NCI-H1105 treated with DMSO at 0.1 percent for 48 hours (cell line): ENCODE measurements at places on chromosomes 13 and 19.

GRCh38 chr19:38036707-38037611 is 130.0 kb downstream of the SIPA1L3 start:
- peak; percentile 80 for DNase-seq

DNA sequence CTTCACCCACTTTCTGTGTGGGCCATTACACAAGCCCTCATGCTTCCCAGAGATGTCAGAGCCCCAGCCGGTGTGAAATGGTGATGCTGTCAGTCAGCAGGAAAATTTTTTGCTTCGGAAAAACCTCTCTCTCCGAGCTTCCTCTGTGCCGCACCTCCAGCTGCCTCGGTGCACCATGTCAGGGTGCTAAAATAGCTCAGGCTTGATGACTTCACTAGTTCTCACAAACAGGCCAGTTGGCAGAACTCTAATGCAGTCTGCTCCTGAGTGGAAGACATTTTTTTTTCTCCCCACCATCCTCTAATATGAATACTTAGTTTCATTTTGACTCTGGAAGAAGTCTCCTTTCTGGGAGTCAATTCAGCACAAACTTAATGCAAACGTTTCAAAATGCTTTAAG is 71.3 kb downstream of the KLF12 start:
- no peak for DNase-seq

GRCh38 chr19:35868172-35868822 is at the start of gene APLP1:
APLP1 (plus strand) TSS chr19:35868574; CDS start chr19:35868637, 63 bp downstream.
- DNase-seq: peak; percentile 63

DNA sequence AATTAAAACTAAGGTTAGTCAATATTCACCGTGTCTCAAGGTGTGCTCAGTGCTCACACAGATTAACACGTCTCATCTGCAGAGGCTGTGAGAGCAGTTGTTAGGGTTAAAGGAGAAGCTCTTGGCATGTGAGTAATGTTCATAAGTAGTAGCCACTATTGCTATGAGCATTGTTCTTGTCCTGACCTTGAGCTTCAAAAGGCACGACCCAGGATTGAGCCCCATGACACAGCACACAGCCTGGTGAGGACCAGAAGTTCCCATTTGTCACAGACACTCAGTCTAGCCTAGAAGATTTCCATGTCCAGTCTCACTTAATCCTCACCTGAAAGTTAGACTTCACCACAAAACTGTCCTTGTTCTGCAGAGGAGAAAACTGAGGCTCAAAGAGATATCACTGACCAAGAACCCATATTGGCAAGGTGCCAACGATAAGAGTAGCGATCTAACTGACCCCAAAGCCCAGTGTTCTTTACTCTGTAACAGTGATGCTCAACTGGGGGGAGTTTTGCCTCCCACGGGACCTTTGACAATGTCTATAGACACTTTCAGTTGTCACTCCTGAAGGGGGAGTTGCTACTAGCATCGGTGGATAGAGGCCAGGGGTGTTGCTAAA is 26.0 kb downstream of the FPR3 start:
- no peak for DNase-seq

DNA sequence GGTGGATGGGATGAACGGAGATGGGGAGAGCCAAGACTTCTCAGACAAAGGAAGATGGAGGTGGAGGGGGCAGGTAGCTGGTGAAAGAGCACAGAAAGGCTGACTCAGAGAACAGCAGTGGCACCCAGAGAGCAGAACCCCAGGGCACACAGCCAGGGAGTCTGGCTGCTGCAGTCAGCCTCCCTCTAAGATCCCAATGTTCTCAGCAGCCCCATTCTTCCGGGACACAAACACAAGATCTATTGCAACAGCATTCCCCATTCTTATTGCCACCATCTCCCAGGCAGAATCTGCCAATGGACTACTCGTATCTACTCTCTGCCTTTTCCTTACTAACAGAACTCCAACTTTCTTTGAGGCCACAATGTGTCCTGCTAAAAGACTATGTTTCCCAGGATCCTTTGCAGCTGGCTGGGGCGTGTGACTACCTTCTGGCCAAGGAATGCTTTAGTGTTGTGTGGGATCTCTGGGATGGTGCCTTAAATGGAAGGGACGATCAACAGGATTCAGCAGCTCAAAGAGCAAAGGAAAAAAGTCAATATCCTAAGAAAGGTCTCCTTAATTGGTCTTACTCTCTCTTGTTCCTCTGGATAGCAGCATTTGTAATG is 7.5 kb downstream of the THAP8 start:
- no peak for DNase-seq

DNA sequence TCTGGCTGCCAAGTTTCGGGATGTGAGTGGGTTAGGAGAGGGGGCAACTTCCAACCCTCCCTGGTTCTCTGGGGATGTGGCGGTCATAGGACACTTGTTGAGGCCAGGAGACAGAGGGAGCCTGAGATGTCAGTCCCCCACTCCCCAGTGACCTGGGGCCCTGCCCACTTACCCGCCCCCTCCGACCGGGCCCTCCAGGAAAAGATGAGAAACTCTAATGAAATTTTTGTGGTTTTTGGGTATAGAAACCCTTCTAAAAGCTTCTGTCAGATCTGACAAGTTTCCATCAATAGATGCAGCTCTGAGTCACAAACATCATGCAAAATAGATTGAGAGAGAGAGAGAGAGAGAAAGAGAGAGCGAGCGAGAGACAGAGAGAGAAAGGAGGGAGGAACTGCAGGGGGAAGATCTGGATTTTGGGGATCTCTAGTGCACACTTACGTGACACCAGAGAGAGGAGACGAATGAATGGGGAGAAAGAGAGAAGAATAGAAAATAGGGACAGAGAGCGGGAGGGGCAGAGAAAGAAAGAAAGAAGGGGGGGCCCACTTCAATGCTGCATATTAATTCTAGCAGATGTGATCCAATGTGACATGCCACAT is 94.0 kb downstream of the PTPRS start:
- DNase-seq: no peak

DNA sequence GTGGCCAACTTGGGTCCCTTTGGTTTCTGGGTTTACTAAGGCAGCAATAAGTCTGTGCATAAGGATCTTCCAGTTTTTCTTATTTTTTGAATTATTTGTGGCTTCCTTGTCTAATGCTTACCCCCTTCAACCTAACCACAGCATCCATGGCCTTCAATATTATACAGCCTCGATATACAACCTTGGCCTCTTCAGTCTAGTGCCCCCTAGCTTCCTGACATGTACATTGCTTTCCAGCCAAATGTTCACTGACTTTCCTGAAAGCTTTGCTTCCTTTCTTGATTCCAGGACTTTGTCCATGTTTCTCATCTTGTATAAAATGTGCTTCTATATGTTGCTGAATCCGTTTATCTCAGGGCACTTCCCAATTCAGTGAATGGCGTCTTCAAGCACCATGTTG is 310.1 kb downstream of the OLFM4 start:
- no peak for DNase-seq

GRCh38 chr13:20156702-20157101 is 4.2 kb downstream of the GJA3 start:
- DNase-seq: no peak

DNA sequence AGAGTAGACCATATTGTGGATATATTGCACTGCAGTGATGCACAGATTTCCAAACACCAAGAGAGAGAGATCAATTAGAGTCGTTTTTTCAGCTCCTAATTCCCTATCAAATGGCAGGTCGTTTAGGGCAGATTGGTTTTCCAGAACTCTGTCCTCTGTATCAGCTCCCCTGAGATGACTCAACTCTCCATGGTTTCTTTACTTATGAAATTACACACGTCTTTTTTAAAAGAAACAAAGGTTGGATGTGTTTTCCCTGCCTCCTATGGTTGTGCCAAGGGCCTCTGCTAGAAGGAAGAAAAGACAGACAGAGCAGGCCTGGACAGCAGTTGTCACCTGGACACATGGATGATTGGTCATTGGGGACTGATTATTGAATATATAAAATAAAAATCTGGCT is 478.1 kb upstream of the NBEA start:
- no peak for DNase-seq

GRCh38 chr13:110126391-110126961 is 180.5 kb downstream of the COL4A1 start:
- peak; percentile 22 for DNase-seq

DNA sequence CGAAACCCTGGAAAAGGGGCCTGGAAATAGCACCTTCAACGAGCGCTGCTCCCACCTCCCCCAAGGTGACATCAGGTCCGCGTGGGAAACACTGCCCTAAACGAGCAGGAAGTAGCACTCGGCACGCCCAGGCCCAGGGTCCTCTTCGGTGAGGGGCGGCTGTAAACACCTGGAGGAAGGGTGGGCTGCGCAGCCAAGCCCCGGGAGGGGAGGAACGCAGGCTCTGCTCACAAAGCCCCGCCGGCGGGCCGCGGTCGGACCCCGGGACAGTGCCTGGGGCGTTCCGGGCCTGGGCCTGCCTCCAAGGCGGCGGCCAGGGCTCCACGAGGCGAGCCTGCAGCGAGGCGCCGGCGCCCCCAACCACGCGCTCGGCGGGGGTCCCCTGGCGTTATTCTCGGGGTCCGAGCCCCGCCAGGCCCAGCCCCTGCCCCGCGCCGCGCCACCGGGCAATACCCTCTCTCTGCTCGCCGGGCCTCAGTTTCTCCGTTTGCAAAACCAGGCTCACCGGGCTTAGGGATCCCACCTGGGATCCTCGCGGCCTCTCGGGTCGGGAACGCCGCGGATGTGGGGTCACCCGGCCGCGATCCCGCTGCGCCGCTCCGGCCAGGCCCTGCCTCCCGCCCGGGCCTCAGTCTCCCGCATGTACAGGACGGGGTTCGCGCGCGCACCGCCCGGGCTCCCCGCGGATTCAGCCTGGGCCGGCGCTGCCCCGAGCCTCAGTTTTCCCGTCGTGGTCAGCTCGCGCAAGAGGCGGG is 630 bp downstream of the RNF126 start:
- DNase-seq: no peak

DNA sequence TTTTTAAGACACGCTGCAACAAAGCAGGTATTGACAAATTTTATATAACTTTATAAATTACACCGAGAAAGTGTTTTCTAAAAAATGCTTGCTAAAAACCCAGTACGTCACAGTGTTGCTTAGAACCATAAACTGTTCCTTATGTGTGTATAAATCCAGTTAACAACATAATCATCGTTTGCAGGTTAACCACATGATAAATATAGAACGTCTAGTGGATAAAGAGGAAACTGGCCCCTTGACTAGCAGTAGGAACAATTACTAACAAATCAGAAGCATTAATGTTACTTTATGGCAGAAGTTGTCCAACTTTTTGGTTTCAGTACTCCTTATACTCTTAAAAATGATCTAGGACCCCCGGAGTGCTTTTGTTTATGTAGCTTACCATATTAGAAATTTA is 1.2 kb downstream of the BRCA2 start:
- no peak for DNase-seq

- DNase-seq: no peak
Observed at GRCh38 chr13:43304945-43305344, 281.6 kb downstream of the DNAJC15 start.

- no peak for DNase-seq
Observed at GRCh38 chr13:111936267-111936925, 130.6 kb upstream of the SOX1 start.

DNA sequence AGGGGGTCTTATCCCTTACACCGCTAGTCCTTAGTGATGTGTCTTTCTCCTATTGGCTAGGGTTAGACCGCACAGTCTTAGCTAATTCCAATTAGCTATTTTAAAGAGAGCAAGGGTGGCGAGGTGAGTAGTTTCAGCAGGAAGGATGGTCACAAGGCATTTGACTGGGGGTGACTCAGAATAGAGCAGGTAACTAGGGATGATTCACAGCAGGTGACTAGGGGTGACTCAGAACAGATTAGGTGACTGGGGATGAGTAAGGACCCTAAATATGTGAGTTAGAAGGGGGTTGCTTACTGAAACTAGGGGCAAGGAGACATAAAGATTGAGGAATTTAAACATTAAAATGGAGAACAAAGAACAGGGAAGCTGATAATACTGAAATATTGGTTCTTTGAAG is 64.3 kb downstream of the ZNF66 start:
- DNase-seq: no peak

GRCh38 chr13:26996965-26997752 is 174.5 kb downstream of the USP12 start:
- DNase-seq: no peak

DNA sequence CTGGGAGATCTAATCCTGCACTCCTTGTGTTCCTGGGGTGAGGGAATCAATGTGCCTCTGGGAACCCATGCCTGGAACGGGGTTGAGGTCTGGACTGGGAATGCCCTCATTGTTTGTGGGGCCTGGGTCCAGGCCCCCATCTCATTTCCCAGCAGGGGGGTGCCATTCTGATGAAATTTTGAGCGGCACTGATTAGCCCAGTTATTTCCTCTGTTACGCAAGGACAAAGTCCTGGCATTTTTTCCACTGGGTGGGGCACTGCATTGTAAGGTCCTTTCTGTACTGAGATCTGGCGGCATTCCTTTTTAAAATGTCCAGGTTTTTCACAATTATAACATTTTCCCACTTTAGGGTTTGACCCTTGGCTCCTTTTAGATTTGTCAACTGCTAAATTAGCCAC is 14.8 kb downstream of the FPR3 start:
- no peak for DNase-seq

DNA sequence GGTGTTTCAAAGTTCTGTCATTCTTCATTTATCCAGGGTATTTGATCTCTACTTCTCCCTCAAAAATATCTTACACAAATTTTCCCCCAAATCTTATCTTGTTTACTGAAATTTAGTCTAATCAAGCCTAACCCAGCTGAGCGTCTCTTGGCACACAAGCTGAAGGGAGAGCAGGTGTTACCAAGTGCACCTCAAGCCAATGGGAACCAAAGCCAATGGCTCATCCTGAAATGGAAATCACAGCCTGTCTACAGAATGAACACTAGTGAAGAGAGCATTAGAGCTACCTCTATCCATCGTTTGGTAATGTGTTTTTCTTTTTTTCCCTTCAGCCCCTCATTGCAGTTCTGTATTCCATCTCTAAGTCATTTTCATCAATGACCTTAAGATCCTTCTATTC is 1350.8 kb downstream of the OLFM4 start:
- DNase-seq: no peak

DNA sequence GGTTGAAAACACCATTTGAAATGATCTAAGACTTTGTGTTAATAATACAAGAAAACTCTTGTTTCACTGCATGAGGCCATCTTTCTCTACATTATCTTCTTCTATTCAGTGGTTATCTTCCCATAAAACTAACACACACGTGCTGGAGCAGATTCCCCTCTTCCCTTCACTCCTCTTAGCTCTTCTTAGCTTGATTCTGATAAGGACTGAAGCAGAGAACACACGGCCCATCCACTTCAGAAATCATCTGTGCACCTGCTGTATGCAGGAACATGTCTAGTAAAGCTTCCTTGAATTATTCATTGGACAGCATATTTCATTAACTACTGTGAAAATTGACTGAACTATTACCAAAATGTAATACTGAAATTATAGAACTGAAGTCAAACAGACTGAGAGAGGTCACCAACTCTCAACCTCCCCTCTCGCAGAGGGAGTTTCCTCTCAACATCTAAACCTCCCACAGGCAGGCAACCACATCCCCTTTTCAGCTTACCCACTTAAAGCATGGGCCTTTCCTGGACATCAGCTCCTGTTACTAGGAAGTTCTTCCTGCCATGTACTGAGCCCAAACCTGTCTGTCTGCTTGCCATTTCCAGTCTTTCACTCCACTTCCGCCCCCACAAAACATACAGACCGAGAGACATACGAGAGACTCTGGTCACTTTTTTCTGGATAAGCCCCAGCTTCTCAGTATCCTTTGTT is 113.9 kb downstream of the CRYL1 start:
- DNase-seq: no peak
